M059J (cell line): ENCODE measurements at places on chromosomes 2 and 18.
A peak's percentile ranks its signal among the peaks of the same experiment; 100 is the strongest.

GRCh38 chr2:28810384-28811285 is at the start of gene SPDYA:
Gene SPDYA (plus strand): TSS chr2:28810834. CDS start chr2:28816015, 5,181 bp downstream.
- DNase-seq = no peak

DNA sequence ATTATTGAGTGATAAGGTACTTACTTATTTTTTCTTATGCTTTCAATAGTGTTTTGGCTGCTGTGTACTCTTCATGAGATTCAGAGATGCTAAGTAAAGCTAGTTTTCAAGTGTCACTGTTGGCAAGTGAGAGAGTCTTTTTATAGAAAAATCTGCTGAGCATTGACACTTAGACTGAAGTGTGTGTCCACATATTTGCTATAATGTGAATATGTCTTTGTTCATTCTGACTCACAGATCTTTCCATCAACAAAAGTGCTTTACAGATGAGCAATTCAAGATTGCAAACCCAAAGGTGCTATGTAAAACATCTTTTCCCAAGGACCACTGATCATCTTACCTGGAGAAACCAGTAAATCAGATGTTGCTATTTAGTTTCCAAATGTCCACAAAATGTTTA is 410.6 kb upstream of the FIGN start:
- DNase-seq = peak; percentile 9

GRCh38 chr2:16224298-16225045 is 284.1 kb downstream of the MYCN start:
- no peak for DNase-seq

- peak; percentile 22 for DNase-seq
Measured at GRCh38 chr2:180077295-180077906, 70.3 kb upstream of the CWC22 start.

DNA sequence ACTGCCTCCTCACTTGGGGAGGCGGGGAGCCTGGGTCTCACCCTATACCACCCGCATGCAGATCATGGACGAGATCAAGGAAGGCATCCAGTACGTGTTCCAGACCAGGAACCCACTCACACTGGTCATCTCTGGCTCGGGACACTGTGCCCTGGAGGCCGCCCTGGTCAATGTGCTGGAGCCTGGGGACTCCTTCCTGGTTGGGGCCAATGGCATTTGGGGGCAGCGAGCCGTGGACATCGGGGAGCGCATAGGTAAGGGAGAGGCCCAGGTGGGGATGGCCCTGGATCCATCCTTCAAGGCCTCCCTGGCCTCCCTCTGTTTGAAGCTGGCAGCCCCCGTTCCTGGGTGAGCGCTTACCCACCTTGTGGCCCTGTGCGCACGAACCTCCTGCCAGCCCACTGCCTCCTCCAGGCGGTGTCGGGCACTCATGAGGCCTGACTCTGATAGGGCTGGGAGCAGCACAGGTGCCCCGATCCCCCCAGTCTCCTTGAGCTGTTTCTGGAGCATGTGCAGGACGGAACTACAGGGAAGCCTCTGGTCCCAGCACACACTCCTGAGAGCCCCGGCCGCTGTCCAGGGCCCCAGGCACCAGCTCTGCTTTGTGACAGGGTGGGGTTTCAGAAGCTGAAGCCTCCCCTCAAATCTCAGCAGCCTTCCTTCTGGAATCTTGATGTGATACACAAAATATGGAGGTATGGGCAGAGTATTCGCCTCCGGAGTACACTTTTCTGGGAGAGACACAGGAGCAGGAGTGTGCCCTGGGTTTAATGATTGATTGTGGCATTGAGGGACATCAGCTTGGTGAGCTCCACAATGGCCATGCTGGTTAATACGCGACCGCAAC is 708 bp downstream of the AGXT start:
- DNase-seq = no peak

- DNase-seq = no peak
Measured at GRCh38 chr2:127743477-127744026, 42.3 kb downstream of the SFT2D3 start.

GRCh38 chr2:35116151-35116550 is 1239.4 kb upstream of the CRIM1 start:
- no peak for DNase-seq

GRCh38 chr18:3529601-3530000 is 79.6 kb downstream of the TGIF1 start:
- no peak for DNase-seq
